ENCODE measurements at places on chromosomes 1 and 21.
A peak's percentile ranks its signal among the peaks of the same experiment; 100 is the strongest.

GRCh38 chr1:225565847-225566246 is 87.1 kb downstream of the ENAH start:
- DNase-seq = no peak

- DNase-seq = no peak
Measured at GRCh38 chr1:31027693-31028526, 37.6 kb downstream of the PUM1 start.

DNA sequence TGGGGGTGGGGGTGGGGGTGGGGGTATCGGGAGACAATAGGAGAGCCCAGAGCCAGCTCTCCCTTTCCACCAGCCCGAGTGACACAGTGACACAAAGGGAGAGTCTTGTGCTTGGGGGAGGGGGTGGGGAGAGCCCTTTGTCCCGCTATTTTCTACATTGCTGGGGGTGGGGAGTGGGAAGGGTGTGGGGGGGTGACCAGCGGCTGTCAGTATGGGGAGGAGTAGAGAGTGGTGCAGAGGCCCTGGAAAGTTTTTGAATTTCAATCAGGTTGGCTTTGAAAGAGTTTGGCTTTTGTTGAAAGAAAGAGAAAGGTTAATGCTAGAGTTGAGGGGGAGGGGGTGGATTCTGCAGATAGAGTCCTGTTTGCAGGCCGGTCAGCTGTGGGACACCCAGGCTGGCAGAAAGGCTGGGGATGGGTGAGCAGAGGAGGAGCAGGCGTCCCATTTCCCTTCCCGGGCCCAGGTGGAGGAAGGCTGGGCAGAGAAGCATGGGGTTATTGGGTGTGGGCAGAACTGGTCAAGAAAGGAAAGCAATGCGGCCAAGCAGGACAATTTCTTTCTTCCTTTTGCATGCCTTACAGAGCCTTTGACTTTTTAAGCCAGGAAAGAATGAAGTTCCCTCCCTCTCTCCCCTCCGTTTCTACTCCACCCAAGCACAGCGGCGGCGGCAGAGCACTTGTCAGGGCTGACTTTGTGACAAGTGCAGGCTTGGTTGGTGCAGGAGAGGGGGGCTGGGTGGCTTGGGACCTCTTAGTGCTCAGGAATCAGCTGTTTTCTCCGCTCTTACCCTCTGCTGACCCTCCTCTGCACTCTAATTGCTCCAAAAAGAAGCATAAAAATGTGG is 96.2 kb downstream of the RNF220 start:
- no peak for DNase-seq

GRCh38 chr1:11960715-11961114 is 19.5 kb upstream of the MFN2 start:
- no peak for DNase-seq

DNA sequence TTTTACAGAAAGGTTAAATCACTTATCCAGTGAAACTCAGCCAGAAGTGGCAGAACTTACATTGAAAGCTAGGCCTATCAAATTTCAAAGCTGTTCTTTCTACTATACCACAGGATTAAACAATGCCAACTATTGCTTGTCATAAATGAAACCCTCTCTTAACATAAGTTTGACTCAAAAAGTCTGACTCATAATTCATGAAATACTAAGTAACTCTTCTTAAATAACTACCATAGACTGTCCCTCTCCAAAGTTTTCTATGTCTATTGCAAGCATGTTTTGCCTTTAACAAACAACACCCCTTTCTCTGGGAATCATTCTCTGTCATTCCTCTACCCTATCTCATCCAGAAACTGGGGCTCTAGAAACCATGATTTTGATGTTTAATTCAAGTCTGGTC is 109.5 kb upstream of the UBE2U start:
- DNase-seq = no peak

- DNase-seq = peak; percentile 22
Measured at GRCh38 chr1:248243204-248243603, 12.0 kb downstream of the OR2M4 start.

DNA sequence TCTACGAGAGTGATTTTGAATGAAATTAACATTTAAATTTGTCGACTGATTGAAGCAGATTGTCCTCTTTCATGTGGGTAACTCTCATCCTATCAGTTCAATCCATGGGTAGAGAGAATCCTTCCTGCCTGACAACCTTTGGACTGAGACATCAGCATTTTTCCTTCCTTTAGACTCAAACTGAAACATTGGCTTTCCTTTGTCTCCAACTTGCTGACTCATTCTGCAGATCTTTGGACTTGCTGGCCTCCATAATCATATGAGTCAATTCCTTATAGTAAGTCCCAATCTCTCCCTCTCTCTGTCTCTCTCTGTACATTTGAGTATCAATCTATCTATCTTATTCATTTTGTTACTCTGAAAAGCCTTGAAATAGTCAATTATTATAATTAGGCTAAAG is 416.7 kb downstream of the LRRIQ3 start:
- no peak for DNase-seq

GRCh38 chr1:96464066-96464465 is 257.5 kb upstream of the PTBP2 start:
- DNase-seq = no peak

DNA sequence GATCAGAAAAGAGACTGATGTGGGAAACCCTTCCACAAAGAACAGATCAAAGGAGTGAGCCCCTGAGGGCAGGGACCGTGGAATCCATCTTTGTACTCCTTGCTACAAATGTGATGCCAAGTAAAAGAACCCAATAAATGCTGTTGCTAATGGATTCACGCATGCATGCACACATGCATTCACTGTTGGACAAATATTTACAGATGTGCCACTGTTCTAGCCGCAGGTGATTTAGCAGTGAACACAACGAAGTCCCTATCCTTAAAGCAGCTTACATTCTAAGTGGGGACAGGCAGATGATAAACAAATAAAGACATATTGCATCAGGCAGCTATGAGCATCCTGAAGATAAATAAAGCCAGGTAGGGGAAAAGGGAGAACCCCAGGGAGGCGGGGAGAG is 67.8 kb downstream of the ITPKB start:
- DNase-seq = no peak
